ENCODE measurements at places on chromosomes 6 and 20.

GRCh38 chr6:74879234-74879633 lies 326.6 kb downstream of the COL12A1 start:
- no peak for DNase-seq

- no peak for DNase-seq
These were observed 71.5 kb downstream of the FAM184A start for GRCh38 chr6:119006974-119007373.

GRCh38 chr6:15555101-15556038 lies 107.5 kb downstream of the DTNBP1 start:
- no peak for DNase-seq

DNA sequence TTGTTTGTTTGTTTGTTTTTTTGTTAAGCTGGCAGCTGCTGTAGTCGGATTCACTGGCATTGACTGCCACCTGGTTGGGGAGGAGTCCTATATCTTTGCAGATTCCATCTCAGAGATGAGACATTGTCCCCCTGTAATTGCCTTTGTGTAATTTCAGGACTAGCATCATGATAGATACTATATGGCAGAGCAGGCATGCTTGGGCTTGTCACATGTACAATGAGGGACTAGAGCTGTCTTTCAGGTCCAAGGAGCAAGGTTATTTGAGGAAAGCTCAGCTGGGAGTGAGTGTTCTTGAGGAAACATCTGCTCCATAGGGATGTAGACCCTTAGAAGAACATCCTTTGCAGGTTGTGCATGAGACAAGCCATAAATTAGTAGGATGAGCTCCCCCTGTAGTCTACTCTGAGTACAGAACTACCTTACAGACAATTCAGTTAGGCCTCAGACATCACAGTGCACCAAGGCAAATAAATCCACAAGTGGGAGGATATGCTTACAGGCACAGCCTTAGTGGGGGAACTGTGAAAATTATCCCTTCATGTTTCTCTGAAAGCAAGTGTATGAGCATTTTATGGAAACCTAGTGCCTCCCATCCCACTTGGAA lies 62.1 kb downstream of the BMP2 start:
- no peak for DNase-seq

DNA sequence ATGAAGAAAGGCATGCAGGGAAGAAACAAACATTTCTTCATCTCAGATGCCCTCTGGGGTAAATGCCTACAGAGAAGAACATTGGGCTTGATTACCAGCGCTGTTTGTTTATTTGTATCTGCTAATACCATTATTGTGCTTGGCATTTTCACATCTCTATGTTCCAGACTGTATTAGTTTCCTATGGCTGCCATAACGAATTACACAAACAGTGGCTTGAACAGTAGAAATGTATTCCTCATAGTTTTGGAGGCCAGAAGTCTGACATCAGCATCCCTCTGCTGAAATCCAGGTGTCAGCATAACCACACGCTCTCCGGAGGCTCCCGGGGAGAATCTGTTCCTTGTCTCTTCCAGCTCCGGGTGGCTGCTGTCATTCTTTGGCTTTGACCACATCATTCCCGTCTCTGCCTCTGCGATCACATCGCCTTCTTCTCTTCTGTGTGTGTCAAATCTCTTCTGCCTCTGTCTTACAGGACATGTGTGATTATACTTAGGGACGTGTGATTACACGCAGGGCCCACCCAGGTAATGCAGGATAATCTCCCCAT lies 241.6 kb upstream of the SUPT3H start:
- DNase-seq: no peak

GRCh38 chr20:36377348-36378326 lies 71.5 kb downstream of the DLGAP4 start:
- DNase-seq: no peak

DNA sequence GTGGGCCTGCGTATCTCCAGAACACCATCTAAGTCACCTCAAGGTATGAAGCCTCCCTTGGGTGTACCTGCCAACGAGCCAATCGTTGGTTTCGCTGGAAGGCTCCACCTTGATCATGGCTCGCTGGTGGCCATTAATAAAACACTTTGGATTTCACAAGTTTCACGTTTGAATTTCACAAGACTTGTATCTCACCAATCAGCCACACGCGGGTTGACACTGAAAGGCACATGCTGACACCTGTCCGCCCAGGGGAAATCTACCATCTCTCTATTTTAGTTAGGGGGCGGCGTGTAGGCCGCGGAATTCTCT lies 586 bp upstream of the HMGA1 start:
- no peak for DNase-seq

GRCh38 chr6:44430326-44430725 lies 42.8 kb downstream of the CDC5L start:
- no peak for DNase-seq

- no peak for DNase-seq
These were observed 923 bp downstream of the GMDS start for GRCh38 chr6:2244261-2245102.

- DNase-seq: no peak
These were observed 113.1 kb upstream of the MTHFD1L start for GRCh38 chr6:150752409-150752808.

- no peak for DNase-seq
These were observed 9.5 kb upstream of the UQCC1 start for GRCh38 chr20:35421322-35421721.

- no peak for DNase-seq
These were observed 481.6 kb downstream of the PRKN start for GRCh38 chr6:162245830-162246420.

GRCh38 chr6:63348836-63349235 lies 29.1 kb upstream of the LGSN start:
- DNase-seq: no peak

DNA sequence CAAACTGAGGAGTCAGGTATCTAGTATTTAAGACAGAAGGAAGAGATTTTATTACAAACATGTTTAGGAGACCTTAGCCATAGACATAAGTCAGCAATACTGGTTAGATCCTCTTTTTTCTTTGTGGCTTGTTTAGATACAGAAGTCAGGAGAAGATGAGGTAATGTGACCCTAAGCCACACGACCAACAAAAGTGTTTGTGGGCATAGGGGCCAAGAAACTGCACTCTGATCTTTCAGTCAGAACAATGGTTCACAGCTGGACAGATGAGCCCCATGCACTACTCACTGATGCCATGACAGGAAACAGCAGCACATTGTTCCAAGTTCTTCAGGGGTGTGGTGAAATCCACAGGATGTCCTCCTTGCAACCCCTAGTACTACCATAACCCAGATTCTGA lies 238.5 kb upstream of the RAB32 start:
- no peak for DNase-seq

DNA sequence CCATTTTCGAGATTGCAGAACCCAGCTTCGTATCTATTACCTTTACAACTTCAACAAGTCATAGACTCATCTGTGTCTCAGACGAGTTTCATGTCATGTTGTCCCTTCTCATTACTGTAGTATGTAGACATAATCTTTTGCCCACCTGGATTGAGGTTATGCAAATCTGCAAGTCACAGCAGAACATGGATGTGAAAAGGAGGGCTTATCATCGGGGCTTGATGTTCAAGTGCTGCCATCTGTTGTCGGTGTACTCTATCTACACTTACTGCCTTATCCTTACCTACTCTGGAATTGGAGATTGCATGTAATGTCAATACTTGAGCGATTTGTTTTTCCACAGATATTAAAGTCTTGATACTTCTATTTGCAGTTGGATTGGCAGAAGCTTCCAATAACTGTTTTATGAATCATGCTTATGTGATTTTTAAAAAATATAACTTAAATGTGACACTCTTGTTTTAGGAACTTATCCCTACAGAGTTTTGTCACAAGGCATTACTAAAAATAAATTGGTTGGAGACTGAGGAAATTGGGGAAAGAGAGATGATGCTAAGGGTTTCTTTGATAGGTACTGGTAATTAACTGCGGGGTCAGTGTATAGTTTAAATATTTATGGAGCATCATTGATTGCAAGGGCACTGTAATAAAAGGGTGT lies 3.0 kb upstream of the GOPC start:
- DNase-seq: peak; percentile 50

GRCh38 chr6:124982669-124983068 lies 20.4 kb downstream of the RNF217 start:
- no peak for DNase-seq

DNA sequence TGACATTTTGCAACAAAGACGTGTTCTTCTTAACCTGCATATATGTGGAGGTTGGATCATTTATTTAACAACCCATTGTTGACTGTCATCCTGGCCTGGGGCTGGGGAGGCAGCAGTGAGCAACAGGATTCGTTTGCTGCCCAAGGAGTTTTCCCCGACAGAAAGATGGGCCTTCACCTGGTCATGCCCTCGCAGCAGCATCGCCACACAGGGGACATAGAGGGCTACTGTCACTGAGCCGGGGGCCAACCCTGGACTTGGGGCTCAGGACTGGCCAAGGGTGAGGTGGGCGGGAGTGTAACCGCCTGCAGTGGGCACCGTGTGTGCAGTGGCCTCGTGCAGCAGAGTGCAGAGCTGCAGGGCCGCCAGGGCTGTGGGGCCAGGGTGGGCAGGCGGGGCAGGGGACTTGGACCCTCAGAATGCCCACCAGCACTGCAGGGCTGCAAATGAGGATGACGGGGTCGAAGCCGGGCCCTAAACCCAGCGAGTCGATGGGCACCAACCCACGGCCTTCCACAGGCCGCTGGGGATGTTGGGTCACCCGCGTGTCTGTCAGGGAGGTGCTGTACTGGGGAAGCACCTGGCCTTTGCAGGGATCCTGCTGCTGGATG lies 11.8 kb downstream of the DUSP22 start:
- DNase-seq: no peak

DNA sequence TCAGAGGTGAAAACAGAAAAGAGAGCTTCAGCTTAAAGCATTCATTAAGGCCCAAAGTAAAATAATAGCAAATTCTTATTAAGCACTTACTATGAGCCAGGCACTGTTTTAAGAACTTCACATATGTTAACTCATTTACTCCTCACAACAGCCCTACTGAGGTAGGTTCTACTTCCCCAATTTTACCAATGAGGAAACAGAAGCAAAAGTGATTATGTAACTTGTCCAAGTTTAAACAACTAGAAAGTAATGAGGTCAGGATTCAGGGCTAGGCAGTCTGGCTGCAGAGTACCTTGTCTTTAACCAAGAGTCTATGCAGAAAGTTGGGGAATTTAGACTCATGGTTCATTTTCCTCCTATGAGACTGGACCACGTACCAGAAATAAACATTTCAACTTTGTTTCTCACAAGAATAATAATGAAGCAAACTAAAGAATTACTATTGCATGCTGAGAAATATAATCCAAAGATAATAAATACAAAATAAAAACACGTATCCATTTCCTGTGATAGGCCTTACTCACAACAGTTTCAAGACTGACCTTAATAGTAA lies 3.8 kb downstream of the COL21A1 start:
- no peak for DNase-seq

GRCh38 chr6:47934023-47934422 lies 152.2 kb downstream of the OPN5 start:
- no peak for DNase-seq

DNA sequence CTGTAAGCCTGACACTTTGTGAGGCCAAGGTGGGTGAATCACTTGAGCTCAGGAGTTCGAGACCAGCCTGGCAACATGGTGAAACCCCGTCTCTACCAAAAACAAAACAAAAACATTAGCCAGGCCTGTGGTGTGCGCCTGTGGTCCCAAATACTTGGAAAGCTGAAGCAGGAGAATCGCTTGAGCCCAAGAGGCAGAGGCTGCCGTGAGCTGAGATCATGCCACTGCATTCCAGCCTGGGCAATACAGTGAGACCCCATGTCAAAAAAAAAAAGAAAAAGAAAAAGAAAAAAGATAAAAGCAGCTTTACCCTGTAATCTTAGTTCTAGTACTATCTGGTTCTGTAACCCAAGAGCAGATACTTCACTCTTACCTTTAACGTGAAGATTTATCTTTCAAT lies 27.6 kb downstream of the SSR1 start:
- DNase-seq: no peak

GRCh38 chr6:34806738-34807453 lies 15.0 kb downstream of the BLTP3A start:
- DNase-seq: no peak

- no peak for DNase-seq
These were observed 64.0 kb downstream of the RREB1 start for GRCh38 chr6:7171733-7172132.

DNA sequence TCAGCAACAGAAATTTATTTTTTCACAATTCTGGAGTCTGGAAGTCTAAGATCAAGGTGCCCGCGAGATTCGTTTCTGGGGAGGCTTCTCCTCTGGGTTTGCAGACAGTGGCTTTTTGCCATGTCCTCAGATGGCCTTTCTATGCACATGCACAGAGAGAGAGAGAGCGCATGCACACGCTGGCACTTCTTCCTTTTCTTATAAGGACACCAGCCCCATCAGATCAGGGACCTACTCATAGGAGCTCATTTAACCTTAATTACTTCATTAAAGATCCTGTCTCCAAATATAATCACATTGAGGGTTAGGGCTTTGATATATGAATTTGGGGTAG lies 260.7 kb upstream of the PLCB4 start:
- peak; percentile 67 for DNase-seq

GRCh38 chr6:148547110-148547509 lies 199.7 kb upstream of the UST start:
- no peak for DNase-seq

DNA sequence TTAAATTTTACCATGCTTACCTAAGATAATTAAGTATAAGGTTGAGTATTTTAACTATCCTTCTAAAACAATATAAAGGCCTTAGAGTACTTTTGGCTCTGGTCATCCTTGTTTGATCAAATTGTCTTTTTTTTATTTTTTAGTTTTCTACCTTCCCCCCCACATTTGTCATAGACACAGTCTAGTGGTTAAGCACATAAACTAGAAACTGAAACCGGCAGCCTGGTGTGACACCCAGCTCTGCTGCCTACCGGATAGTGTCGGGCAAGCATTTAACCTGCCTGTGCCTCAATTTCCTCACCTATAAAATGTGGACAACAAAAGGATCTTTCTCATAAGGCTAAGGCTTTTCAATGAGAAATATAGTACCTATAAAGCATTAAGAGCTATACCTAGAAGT lies 21.6 kb upstream of the TULP4 start:
- no peak for DNase-seq

- DNase-seq: no peak
These were observed 16.9 kb upstream of the RFPL4B start for GRCh38 chr6:112330071-112330878.

DNA sequence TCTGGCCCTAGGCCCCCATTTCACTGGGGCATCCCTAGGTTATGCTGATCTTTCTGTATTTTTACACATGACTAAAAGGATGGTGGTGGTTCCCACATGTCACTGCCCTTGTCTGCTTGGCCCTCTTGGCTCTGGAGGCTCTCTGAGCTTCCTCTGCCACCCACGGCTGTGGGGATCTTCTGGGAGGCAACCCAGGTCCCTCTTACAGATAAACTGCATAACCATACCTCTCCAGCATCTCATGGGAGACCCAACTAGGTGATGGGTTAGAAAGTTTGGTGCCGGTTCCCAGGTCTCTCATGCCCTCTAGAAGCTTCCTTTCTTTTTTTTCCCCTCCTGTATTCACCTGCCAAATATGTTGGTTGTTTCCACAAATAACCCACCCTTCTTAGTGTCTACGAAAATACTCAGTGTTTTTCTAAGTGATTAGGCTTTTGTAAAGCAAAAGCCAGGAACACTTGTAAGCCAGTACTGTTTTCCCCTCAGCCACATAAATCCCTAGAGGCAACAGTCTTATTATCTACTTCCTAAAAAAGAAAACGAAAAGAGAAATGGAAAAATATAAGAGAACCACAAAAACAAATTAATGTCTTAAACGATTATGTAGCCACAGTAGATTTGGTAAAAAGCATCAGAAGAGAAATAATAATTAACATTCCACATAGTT lies 71.7 kb upstream of the SMLR1 start:
- DNase-seq: no peak

- DNase-seq: no peak
These were observed at the start of gene BMP2 for GRCh38 chr20:6767536-6768227. BMP2 (plus strand) TSS chr20:6767686; CDS start chr20:6770127, 2,441 bp downstream.
